ENCODE measurements at places on chromosomes 4 and X.

- DNase-seq, result no peak
Measured at GRCh38 chr4:171834640-171835039, 21.4 kb downstream of the GALNTL6 start.

DNA sequence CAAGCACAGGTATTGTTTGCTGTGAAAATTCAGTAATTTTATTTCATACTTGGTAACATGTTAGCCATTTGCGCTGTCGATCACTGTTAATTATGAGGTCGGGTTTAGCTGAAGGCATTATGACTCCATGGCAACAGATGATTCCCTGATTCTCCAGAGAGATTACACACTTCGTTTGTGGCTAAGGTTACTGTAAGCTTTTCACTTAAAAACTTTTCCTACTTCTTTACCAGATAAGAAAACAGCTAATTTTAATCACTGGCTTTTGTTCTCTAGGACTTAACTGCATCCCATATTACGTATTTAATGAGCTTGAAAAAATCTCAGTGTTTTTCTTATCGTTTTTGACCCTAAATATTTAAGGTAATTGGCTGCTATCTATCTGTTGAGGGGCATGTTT is 2.1 kb downstream of the GSTCD start:
- DNase-seq, result no peak

GRCh38 chr4:114921191-114921590 is 192.2 kb downstream of the NDST4 start:
- no peak for DNase-seq

DNA sequence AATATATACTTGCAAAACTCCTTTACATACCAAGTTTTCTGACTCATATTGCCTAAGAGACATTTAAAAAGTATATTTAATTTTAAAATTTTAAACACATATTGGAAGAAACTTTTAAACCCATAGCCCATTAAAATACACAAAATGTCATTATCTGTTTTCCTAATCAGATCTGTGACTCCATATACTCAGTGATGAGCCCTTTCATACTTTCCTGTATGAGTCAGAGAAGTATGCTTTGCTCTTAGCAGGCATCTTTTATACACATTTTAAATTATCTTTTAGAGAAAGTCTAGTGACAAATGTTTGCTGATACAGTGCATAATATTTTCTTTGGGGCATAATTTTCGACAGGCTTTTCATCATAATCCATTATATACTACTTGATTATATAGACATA is 26.4 kb downstream of the SPIN3 start:
- DNase-seq, result no peak

- DNase-seq, result no peak
Measured at GRCh38 chr4:53132132-53132891, 233.5 kb downstream of the SCFD2 start.

DNA sequence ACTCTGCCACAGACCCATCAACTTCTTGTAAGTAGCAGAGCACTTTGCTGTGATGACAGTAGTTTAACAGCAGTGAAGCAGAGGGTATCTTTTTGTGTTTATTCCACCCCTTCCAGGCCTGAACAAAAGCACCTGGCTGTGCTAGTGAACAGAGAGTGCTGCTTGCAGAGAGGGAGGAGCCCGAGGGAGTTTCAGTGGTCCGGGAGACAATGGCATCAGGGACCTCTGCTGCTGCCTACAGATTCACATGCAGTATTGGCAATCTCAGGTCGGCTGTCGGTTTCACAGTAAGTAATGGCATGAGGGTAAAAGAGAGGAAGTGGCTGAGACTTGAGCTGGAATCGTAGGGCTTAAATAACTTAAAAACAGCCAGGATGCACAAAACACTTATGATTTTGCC is 755.8 kb downstream of the RPA4 start:
- no peak for DNase-seq

GRCh38 chr4:175376287-175376977 is 435.6 kb downstream of the GPM6A start:
- no peak for DNase-seq

- no peak for DNase-seq
Measured at GRCh38 chr4:187179086-187180058, 455.7 kb upstream of the FAT1 start.

DNA sequence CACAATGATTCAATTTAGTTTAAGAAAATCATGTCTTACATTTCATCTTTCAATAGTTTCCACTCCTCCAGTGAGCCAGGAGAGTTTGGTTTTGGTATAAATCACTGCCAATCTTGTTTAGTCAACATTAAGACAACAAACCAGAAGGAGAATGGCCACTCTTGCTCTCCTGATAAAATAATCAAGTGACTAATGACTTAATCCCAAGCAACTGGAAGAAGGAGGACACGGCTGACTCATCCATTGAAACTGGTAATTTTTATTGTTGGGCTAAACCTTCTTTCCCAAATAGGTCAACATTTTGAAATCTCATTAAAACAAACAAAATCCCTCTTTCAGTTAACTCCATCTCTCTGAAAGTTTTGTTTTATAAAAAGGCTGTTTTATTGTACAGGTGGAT is 230.2 kb downstream of the CLCN4 start:
- no peak for DNase-seq

GRCh38 chr4:3318561-3319021 is 25.8 kb downstream of the RGS12 start:
- DNase-seq, result no peak

DNA sequence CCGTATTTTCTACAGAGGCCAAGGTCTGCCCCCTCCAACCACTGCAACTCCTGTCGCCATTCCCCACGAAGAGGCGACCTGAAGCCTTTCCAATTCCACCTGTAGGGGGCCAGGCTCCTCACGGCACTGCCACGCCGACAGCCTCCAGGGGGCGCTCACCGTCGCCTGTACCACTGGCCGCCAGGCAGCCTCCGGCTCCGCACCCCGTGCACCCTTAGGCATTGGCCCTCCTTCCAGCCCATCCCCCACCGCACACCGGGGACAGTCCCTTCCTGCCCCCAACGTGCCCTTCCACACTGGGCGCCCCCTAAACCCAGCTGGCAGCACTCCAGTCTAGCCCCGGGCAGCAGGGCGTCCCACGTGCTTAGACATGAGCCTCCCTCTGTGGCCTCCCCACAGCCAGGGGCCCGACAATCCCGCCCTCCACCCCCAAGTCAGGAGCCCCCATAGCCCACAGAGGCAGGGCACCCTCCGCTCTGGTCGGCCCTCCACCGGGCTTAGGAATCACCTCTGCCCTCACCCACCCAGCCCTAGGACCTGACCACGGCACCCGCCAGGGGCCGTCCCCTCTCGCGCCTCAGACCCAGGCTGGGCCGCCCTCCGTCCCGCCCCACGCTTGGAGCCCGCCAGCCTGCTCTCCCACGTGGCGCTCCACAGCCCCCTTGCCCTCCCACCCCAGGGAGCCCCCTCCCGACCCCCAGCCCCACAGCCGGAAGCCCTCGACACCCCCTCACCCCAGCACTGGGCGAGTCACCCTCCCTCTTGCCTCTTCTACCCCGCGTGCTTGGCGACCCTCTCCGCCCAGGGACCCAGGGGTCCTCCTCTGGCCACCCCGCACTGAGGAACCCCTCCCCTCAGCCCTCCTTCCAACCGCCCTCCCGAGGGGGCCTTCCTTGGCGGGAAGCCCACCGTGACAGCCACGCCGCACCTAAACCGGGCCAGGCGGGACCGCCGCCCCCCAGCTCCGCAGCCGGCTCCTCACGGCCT is 711 bp downstream of the PNMA6E start:
- DNase-seq, result no peak

- DNase-seq, result no peak
Measured at GRCh38 chr4:81621490-81621889, 149.8 kb upstream of the RASGEF1B start.

GRCh38 chr4:7541414-7541810 is 106.7 kb upstream of the PSAPL1 start:
- DNase-seq, result no peak

DNA sequence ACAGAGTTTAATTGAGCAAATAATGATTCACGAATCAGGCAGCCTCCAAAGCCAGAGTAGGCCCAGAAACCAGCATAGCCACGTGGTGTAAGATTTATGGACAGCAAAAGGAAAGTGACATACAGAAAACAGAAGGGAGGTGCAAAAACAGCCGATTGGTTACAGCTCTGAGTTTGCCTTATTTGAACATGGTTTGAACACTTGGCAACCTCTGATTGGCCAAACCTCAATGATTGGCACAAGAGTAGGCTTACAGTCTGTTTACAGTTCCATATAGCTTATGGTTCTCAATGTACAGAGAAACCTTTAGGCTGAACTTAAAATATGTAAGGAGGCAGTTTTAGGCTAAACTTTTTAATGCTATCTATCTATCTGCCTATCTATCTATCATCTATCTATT is 394.8 kb downstream of the CFAP47 start:
- DNase-seq, result no peak

- DNase-seq, result no peak
Measured at GRCh38 chr4:75005727-75006126, 72.8 kb downstream of the PARM1 start.

GRCh38 chrX:631802-632365 is 1.3 kb downstream of the SHOX start:
- DNase-seq, result no peak

GRCh38 chr4:183984566-183984965 is 79.5 kb downstream of the STOX2 start:
- no peak for DNase-seq

DNA sequence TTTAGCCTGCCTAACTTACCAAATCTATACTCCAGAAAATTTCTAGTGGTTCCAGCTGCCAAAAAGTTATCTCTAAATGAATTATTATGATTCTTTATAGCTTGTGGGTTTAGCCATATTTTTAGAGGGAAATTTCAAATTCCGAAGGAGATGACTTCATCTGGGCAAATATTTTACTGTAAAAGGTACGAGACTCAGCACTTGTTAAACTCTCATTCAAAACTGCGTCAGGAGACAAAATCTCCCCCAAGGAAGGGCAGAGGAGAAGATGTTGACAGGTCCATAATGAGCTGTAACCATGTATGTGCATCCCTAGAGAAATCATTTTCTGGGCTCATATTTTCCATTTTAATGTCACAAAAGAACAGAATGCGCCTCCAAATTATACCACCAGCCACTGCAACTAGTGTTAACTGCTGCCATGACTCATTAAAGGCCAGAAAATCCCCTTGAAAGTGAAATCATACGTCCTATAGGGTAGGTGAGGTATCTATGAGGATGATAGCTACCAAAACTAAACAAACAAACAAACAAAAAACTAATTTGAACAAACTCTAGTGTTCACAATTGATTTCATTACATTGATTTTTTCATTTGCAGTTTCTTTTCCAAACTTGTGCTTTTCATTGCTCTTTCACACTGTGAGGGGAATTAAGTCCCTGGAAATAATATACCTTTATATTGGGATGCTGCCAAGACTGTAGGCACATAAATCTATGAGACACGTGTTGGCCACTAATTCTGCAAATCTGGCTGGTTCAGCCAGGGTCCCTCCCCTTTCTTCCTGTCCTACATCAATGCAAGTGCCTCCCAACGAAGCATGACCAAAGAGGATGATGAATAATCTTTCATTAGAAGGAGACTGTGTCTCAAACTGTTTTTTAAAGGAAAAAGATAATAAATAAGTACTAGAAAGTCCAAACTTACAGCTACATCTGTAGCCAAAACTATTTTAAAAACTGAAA is 85.8 kb downstream of the ARHGAP6 start:
- DNase-seq, result no peak

GRCh38 chrX:17546356-17546755 is 171.4 kb downstream of the NHS start:
- no peak for DNase-seq

- no peak for DNase-seq
Measured at GRCh38 chrX:124030520-124030919, 69.0 kb downstream of the STAG2 start.

- DNase-seq, result no peak
Measured at GRCh38 chr4:124067046-124067445, 645.5 kb downstream of the ANKRD50 start.
